H54 (cell line): ENCODE measurements at places on chromosomes 16 and 17.

DNA sequence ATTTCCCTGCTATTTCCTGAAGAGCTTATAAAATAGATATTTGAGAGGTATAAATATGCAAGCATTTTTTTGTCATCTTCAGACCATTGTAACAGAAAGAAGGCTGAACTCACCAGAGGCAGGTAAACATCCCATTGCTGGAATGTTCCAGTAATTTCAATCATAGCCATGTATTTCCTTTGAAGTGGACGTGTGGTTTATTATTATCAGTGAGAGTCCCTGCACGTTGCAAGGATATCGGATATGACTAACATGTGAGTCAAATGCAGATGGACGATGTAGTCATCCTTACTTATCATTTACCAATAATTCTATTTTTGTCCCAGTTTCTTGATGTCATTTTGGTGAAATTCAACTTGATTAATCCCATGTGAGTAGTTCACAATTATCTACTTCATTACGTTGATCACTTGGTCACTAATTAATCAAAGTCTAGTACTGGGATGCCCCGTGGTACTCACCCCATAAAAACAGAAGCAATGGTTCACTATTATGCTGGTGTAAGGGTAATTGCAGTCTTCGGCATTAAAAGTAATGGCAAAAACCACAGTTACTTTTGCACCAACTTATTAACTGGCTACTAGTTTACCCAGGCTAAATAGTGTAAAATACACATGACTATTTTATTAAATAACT lies 89.5 kb downstream of the VAT1L start:
- DNase-seq: peak; percentile 27

GRCh38 chr16:47970291-47970931 lies 185.4 kb downstream of the ABCC12 start:
- no peak for DNase-seq

- DNase-seq: no peak
Observed at GRCh38 chr16:17342031-17342430, 128.7 kb downstream of the XYLT1 start.

- no peak for DNase-seq
Observed at GRCh38 chr16:59108374-59108773, 374.3 kb upstream of the GOT2 start.

DNA sequence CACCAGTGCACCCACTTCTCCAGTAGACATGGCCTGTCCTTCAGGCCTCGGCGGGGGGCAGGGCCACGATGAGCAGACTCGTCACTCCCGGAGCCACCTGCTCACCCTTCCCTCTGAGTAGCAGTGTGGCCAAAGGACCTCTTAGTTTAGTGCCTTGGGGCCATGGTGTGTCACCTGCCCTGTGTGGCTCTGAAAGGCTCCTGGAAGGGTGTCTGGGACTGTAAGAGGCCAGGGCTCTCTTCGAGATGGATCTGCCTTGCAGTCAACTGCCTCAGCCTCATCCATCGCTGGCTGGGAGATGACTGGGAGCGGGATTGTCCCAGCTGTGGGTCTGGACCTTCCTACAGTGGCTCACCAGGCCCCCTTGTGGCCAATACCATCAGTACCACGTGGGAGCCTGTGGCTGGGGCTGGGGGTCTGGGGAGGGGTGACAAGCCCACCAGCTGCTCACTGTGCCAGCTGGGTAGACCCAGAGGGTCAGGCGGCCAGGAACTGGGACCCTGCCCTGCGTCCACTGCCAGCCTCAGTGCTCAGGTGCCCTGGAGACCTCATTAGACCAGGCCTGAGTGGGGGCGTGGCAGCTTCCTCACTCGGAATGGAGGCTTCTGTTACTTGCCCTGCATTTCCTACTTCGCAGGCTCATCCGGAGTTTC lies 133.4 kb downstream of the OR1D5 start:
- DNase-seq: peak; percentile 80

GRCh38 chr17:17509601-17510425 lies 13.6 kb upstream of the RASD1 start:
- no peak for DNase-seq

DNA sequence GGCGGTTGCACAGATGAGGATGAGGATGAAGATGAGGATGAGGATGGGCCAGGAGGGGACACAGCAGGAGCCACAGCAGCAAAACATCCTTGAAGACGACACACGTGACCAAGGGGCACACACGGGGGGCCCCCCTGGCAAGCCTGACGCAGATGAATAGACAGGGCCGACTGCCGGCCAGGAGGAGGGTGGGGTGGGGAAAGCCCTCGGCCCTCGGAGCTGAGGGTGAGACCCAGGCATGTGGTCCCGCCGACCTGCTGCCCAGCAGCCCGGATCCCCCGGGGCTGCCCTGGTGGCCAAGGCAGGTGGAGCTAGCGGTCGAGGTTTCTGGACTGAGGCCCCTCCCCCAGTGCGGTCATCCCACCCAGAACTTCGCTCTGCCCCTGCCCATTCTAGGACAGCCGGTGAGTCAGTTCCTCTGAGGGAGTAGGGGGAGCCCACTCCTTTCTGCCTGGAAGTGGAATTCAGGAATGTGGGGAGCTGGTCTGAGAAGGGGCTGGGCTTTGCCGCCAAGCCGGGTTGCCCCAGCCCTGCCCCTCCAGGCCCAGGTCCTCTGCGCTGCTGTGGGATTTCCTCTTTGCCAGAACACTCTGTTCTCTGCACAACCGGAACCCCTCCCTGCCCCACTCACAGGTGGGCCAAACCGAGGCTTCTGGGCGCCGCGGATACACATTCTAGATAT lies 9.9 kb downstream of the CYGB start:
- DNase-seq: no peak
